Mesenteric fat pad (tissue), 1 donor: ENCODE measurements at places on chromosomes 6 and 20. TPM values are rescaled to one million over a fixed set of nuclear protein-coding genes. Genes with fewer than 3 reads are reported as not detected.

FILIP1 gene
- total RNA-seq, result 8.1 TPM

CNR1 gene
- 16.7 TPM for total RNA-seq

MLN gene
- not detected for total RNA-seq

GRCh38 chr20:1897541-1897940 lies 2.3 kb downstream of the SIRPA start:
- DNase-seq, result no peak

GRCh38 chr6:96992343-96992730 lies 67.8 kb downstream of the KLHL32 start:
- DNase-seq, result no peak

- DNase-seq, result no peak
These were observed 6.0 kb downstream of the HLA-B start for GRCh38 chr6:31351033-31351380.

DNA sequence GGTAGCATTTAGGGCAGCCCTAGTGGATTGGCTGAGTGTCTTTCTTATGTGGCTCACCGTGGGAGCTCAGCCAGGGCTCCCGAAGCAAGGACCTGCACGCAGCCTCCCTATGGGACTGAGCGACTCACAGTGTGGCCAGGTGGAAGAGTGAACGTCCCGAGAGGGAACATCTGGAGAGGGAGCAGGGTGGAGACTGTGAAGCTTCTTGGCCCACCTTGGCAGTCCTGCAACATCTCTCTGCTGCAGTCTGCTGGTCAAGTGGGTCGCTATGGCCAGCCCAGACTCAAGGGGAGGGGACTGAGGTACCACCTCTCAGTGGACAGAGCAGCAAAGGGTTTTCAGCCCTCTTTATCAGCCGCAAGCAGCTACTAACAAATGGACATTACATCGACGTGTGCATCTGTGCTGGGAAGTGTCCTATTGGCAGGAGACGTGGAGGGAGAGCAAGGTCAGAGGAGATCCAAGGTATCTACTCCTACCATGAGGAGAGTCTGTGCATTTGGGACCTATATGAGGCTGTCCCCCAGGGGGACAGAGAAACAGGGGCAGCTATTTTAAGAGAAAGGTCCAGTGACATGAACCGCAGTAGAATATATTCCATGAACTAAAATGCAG lies 49.0 kb upstream of the NXT1 start:
- no peak for DNase-seq
